ENCODE measurements at places on chromosomes 12 and 14.
A peak's percentile ranks its signal among the peaks of the same experiment; 100 is the strongest.

- peak; percentile 0 for DNase-seq
Measured at GRCh38 chr14:106442857-106443256, 916.5 kb downstream of the TMEM121 start.

DNA sequence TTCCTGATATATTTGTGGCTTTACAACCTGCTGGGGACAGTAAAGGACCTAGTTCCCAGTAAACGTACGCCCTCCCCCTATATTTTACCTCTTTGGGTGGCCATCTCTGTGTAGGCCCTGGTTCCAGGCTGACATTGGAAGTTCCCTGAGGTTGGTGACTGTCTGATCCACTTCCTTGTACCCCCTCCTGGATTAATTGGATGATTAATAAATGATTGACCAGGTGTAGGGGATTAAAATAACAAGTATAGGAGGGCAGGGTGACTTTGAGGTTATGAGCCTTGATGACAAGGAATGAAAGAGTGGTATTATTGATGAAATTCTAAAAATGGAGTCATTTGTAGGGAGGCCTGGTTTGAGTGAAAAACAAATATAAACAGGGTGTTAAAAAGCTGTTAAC, 9.6 kb downstream of the SUSD6 start:
- DNase-seq: peak; percentile 29

- no peak for DNase-seq
Measured at GRCh38 chr12:49974677-49975317, 2.0 kb downstream of the AQP6 start.

GRCh38 chr12:4135919-4136605, 137.5 kb upstream of the CCND2 start:
- DNase-seq: no peak

DNA sequence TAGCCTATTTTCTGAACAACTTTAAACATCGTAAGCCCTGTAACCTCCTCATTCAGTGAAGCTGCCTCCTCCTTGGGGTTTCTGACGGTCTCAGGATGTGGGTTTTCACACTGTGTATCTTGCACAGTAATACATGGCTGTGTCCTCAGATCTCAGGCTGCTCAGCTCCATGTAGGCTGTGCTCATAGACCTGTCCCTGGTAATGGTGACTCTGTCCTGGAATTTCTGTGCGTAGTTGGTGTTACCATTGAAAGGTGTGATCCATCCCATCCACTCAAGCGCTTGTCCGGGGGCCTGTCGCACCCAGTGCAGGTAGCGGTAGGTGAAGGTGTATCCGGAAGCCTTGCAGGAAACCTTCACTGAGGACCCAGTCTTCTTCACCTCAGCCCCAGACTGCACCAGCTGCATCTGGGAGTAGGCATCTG, 980.5 kb downstream of the TMEM121 start:
- no peak for DNase-seq

DNA sequence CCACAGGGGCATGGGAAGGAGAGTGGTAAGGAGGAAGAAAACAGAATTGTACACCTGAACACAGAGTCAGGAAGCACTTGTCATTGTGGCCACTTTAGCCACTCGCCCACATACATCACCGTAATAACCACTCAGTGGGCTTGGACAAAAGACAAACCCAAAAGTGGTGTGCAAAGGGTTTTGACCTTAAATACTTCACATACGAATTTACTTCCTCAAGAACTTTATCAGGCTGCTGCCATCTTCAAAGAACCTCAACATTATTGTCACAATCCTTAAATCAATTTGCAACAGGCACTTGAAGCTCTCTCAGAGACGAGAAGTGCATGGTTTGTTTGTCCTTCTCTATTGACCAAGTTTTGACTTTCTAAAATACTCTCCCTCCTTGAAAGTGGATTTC, 187.3 kb upstream of the EGLN3 start:
- no peak for DNase-seq

- no peak for DNase-seq
Measured at GRCh38 chr12:7131502-7131866, 1.3 kb downstream of the CLSTN3 start.

GRCh38 chr14:34782031-34782430, 67.6 kb upstream of the CFL2 start:
- no peak for DNase-seq

GRCh38 chr14:64830961-64831360, 48.7 kb downstream of the SPTB start:
- DNase-seq: no peak

DNA sequence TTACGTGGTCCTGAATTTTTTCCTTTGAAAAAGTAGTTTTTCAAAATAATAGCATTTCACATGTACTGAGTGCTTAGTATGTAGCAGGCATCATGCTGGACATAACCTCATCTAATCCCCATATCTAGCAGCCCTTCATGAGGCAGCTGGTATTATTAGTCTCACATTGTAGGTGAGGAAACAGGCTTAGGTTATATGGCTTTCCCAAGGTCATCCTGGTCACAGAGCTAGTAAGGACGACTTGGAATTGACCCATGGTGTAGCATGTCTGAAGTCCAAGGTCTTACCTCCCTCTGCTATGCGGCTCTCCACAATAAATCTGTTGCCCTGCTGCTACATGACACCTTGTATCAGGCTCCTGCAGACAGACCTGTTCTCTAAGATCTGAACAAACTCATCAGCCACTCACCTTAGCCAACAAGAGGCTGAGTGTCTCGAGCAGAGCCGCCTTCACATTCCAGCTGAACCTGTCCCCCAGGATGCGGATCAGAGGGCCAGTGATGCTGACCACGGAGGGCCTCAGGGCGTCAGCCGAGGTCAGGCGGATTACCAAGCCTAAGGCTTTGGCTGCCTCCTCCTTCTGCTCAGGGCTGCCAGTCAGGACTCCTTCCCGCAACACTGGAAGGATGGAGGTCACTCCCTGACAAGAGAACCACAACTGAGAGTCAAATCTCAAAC, 19.7 kb upstream of the RAB35 start:
- DNase-seq: no peak

DNA sequence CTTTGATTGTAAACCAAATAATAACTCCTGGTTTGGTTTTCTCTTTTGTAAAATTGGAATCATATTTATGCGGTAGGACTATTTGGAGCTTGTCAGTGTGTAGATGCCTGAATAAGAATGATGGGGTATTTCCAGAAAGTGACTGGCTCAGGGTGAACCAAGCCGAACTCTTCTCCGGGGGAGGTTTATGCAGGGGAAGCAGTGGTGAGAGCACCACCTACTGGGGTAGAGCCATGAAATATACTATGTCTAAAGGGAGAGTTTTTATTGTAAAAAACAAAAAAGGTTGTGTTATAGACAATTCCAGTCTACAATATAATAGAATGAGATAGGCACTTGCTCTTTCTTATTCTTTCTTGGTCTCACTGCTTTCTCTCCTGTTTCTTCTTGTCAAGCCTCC, 222.9 kb upstream of the SLC16A7 start:
- DNase-seq: peak; percentile 16

GRCh38 chr12:75564852-75565251, 53.4 kb upstream of the KRR1 start:
- DNase-seq: no peak

DNA sequence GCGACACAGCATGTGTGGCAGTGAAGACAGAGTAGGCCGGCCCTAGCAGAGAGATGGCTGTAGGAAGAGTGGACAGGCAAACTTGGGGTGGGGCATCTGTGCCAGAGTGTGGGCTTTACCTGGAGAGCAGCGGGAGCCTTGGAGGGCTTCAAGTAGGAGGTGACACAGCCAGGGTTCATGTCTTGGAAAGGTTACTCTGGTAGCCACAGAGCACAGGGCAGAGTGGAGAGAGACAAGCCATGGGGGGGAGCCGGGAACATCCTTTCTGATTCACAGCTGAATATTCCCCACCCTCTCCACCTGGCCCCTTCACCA, 53.5 kb upstream of the DIO3 start:
- no peak for DNase-seq

- no peak for DNase-seq
Measured at GRCh38 chr12:40993158-40993557, 195.0 kb upstream of the PDZRN4 start.

DNA sequence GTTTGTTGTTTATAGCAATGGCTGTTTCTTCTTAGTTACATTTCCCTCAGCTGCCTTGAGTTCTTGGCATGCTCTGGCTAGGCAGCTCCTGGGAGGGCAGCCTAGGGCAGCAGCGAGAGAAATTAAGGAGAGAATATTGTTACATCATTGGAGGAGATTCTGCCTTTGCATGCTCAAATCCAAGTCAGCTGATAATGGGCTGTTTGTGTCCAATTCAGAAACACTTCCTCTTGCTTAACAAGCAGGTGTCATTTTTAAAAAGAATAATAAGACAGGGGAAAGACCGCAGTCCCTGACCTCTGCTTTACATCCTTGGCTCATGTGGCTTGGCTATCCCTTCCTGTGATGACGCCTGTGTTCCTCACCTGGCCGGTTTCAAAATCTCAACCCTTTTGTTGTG, 76.9 kb downstream of the ESR2 start:
- DNase-seq: no peak

DNA sequence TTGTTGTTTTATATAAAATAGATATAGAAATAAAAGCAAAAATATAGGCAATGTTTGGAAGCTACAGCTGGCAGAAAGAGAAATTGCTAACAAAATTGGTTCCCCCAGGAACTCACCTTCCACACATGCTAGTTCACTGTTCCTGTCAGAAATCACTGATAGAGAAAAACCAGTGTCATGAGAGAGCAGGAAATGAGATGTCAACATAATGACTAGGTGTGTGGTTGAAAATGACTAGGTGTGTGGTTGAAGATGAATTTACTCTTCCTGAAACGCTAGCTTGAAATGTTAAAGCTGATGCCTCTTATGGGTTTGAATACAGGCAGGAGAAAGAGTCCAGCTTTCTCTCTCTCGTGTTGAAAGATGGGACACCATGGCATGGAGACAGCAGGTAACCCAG, 216.3 kb downstream of the C12orf42 start:
- no peak for DNase-seq

- no peak for DNase-seq
Measured at GRCh38 chr14:89926694-89927093, 27.8 kb downstream of the EFCAB11 start.

DNA sequence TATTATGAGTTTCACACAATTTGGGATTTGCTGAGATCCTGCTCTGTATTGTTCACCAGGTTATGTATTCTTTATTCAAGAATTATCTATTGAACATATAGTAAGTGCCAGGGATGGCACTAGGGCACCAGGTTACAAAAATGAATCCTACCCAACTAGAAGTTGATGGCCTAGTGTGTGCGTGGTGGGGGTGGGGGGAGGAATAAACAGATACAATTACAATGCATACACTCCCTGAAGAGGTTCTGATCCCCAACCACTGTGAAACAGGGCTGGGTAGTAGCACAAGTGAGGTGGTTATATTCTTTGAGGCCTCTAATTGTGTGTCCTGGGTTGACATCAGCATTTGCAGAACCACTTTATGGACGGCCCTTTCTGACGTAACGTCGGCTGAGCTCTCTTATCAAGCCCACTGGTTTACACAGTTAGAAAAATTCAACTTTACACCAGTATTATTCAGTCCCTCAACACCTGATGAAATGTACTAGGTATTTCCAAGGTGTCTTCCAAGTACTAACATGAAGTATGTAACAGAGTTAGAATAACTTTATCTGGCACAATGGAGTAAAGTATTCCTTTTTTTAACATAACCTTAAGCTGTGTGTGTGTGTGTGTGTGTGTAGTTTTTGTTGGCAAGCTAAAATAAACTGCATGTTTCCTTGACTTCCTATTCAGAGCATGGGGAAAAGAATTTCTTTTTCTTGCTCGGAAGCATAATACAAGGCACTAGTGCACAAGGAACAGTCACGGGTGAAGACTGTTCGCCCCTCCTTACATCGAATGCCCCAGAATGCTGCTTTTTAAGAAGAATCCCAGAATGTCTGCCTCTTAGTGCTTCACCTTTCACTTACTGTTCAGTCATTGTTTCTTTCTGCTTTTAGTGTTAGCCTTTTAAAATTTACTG, 8.1 kb upstream of the GLRX5 start:
- no peak for DNase-seq

DNA sequence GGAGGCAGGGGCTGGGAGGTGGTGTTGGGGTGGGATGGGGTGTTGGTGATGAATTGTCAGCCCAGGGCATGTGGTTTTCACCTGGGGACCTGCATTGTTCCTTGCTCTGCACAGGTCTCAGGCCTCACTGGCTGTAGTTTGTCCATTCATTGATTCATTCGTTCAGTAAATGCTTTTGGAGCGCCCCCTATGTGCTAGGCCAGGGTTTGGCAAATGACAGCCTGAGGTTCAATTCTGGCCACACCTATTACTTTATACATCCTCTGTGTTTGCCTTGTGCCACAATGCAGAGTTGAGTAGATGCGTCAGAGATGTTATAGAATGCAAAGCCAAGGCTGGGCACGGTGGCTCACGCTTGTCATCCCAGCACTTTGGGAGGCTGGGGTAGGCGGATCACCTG, 4.7 kb downstream of the ADCK1 start:
- peak; percentile 54 for DNase-seq

GRCh38 chr12:131892711-131893604, 1.5 kb upstream of the ULK1 start:
- no peak for DNase-seq

DNA sequence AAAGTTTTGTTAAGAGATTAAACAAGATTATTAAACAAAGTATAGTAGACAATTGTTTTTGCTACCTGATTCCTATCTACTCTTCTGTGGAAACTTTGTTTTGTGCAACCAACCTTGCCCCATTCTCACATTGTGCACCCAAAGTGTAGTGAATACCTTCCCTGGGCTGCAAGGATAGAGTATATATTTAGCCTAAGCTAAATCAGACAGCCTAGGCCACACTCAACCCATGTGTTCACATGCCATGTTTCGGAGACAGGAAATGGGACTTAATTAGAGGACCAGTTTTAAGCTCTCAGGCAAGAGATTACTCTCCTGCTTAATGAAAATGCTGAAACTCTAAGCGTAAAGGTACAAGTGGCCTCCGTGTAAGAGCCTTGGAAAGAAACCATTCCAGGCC, 734.9 kb upstream of the USP15 start:
- DNase-seq: peak; percentile 45

GRCh38 chr14:74217672-74218448, 21.4 kb upstream of the VSX2 start:
- DNase-seq: peak; percentile 81
